ENCODE measurements at places on chromosomes 2 and 18.

DNA sequence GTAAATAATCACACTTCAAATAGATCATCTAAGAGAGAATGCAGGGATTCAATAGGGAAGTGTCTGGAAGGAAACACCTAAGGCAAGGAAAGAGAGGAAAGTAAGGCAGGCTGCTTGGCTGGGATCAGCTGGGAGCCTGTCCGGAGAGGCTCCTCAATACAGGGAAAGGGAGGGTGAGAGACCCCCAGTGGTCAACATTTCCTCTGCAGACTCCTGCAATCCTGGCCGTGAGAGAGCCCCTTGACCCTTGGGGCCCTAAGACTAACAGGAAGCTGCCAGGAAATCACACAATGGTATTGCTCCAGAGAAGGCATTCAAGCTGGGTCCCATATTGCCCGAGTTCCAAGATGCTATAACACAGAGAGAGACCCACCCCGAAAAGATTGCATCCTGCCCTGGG lies 549.4 kb downstream of the NYAP2 start:
- DNase-seq, result no peak

DNA sequence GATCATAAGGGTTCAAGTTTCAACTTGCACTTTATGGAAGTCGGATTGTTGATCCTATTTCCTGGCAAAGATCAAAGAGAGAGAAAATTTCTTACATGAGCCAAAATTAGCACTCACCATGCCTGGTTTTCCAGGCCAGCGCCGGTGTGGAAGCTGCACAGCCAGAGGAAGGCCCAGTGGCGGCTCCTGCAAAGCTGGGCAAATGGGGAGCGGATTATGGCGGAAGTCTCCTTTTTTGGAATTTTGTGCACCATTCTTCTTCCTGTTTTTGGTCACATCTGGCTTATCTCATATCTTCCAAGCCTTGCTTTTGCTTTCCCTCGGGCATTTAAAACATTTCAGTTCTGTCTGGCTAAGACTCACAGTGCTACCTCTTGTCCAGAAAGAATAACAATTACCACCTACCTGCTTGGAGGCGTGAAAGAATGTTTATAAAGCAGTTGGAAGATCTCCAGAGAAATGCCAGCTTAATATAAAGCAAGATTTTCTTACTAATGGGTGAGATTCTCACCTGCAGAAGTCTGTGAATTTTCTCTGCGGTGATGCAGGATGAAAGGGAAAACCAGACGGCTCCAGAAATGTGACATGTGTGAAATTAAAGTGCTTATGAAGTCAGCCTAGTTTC lies 94.3 kb downstream of the ASAP2 start:
- DNase-seq, result no peak

DNA sequence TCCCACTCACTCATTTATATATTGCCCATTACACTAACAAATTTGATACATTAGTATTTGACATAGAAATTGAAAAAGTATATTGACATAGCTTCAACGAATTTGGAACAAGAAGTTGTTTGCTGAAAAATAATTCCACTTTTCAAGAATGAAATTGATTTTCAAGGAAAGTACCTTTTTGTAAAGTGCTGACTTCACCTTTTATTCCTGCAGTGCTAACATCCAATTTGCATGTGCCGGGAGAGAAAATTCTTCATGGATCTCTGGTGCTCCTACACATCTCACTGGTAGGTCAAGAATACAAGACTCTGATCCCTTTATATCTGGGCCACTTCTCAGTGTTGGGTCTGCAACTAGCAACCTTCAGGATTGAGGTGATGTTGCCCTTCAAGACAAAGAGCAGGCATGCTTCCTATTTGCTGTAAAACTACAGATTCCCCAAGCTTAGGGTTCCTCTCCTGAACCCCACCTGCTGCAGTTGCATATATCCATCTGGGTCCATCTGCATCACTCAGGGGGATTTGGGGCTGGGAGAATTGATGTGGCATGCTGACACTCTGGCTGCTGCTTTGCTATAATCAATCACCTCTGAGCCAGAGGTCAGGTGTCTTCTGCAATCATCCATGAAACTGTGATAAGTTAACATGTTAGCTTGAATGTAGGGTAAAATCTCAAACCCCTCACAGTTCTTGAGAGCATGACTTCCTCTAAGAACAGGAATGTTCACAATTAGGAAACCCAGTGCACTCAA lies 108.4 kb upstream of the TTN start:
- no peak for DNase-seq

GRCh38 chr2:164599954-164600589 lies 21.2 kb downstream of the GRB14 start:
- DNase-seq, result peak; percentile 0

GRCh38 chr2:168469281-168469988 lies 13.4 kb downstream of the CERS6 start:
- DNase-seq, result no peak

GRCh38 chr2:58133395-58133794 lies 86.8 kb downstream of the VRK2 start:
- no peak for DNase-seq
